ENCODE measurements at places on chromosomes 1 and 21.

GRCh38 chr1:172603816-172604215 is 55.1 kb upstream of the FASLG start:
- no peak for DNase-seq

DNA sequence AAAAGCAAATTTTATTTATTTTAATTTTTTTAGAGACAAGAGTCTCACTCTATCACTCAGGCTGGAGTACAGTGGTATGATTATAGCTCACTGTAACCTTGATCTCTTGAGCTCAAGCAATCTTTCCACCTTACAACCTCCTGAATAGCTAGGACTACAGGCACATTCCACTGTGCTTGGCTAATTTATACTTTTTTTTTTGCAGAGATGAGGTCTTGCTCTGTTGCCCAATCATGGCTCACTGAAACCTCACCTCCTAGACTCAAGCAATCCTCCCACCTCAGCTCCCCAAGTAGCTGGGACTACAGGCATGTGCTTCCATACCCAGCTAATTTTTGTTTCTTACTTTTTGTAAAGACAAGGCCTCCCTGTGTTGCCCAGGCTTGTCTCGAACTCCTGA is 49.5 kb downstream of the DR1 start:
- DNase-seq = no peak

GRCh38 chr1:210536254-210536961 is 207.7 kb downstream of the HHAT start:
- DNase-seq = no peak

DNA sequence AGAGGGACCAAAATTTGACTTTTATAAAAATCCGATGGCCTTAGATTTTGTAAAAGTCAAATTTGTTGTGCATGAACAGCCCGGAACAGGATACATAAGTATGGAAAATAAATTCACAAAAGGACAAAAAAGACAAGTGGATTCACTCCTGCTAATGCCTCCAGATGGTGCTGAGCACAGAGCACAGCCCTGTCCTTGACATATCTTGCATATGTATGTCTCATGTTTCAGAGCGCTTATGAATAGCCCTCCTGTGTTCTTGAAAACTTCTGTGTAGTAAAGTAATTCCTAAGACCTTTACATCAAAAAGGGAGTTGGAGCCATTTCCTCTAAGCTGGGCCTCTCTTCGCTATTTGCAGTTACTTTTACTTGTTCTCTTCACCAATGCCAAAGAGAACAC is 110.7 kb upstream of the RAB3GAP2 start:
- DNase-seq = no peak

Data from caudate nucleus (tissue), 63 donors.